Activated T-helper 1 cell treated with anti-CD3 and anti-CD28 coated beads, Interleukin-2, amount 50 U/mL, for 16 hours (primary cell): ENCODE measurements at places on chromosomes 3 and 15.

GRCh38 chr3:126996905-126997304 lies 14.0 kb downstream of the PLXNA1 start:
- DNase-seq = no peak

DNA sequence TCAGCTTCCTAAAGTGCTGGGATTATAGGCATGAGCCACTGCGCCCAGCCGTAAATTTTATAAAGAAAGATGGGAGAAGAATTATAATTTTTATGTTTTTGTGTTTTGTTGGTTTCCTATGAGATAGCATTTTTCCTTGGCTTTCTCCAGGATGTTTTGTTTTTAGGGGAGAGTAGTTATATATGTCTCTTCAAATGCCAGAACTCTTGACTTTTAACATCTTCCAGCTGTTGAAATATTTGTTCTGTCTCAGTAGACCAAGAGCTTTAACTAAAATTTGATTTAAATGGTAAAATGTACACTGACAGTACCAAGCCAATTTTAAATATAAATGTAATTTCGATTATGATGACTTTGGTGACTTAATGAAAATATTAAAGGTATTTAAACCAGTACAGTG lies 96.8 kb downstream of the DHX36 start:
- DNase-seq = no peak

- no peak for DNase-seq
These were observed 136.3 kb downstream of the TMCO5A start for GRCh38 chr15:38070778-38071177.

- no peak for DNase-seq
These were observed 23.3 kb upstream of the ATP1B3 start for GRCh38 chr3:141853081-141853601.

GRCh38 chr15:83813682-83814081 lies 159.8 kb downstream of the ADAMTSL3 start:
- no peak for DNase-seq

DNA sequence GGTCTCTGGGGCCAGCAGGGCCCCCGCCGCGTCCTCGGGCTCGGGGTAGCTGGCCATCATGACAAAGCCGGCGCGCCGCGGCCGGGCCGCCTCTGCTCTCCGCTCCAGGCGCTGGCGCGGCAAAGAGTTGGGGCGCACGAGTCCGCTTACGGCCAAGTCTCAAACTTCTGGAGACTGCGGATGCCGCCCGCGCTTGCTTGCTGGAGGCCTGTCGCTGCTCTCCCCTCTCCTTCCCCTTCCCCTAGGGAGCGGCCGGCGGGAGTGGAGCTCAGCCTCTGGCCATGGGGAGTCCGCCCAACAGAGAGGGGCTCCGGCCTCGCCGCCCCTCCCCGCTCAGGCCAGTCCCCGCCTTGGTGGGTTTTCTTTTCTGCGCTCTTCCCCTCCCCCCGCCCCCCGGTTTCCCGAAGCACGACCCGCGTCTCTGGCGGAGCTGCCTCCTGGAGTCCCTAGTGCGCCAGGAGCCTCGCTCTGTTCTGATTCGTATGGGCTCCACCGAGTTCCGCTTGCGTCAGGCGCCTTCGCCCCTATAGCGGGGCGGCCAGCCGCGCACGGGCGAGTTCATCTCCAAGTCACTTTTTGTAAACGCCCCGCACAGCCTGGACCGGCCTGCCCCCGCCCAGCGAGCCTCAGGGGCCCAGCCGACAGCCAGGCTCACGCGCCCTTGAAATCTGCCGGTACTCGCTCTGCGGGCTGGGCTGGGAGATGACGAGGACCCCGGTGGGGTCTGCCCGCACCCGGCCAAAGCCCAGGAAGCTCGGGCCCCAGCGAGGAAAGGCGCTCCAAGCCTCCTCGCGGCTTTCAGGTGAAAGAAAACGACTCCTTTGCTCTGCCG lies at the start of the genes FOXL2 and FOXL2NB:
Gene FOXL2, minus strand, starts transcription at position 475 of the 832 bp plus-strand sequence. Its CDS starts 415 bp downstream, at position 60.
Gene FOXL2NB, plus strand, starts transcription at position 555 of the 832 bp plus-strand sequence. Its CDS starts 148 bp downstream, at position 703.
- DNase-seq = no peak

- no peak for DNase-seq
These were observed 6.4 kb downstream of the TMIE start for GRCh38 chr3:46707601-46708011.

DNA sequence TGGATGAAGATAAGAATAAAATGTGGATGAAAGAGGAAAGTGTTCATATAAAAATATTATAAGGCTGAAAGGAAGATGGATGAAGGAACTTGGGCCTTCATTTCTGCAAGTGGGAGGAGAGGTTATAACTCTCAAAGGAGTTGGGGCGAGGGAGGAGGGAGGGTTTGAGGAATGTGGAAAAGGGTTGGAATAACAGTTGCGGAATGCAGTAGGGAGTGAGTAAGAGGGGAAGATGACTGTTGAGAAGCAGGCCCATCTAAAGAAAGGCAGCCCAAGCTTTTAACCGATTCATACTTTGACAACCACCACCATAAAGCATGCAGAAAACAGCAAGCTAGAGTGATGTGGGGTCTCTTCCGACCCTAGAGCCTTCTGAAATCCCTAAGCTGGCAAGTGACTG lies 8.3 kb upstream of the TM4SF4 start:
- no peak for DNase-seq

DNA sequence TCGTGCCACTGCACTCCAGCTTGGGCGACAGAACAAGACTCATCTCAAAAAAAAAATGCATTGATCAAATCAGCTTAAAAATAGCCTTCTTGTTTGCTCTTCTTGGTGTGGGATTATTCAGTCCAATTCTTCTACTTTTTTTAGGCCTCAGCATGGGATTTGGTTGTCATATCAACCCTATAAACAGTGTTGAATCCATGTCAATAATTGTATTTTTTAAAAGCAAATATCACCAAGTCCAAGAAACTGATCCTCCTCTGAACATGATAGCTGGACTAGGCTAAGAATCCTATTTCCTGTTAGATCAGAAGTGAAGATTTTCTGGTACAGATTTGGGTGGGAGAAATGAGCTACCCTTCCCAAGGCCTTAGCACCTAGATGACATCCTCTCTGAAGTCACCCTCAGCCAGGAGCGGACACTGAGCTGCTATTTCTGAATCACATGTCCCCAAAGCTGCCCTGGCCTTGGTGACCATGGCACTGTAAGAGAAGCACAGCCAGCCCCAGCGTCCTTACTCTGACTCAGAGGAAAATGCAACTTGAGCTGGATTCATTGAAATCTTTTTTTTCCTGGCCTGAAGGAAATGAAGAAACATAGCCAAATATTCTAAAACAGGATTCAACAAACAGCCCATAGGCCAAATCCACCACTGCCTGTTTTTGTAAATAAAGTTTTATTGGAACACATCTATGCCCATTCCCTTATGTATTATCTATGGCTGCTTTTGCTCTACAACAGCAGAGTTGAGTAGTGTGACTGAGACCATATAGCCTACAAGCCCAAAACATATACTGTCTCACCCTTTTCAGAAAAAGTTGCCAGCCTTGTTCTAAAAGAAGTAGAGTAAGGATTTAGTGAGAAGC lies 215.9 kb upstream of the CTDSPL start:
- no peak for DNase-seq

GRCh38 chr3:14131134-14131533 lies 6.3 kb downstream of the TMEM43 start:
- no peak for DNase-seq

- DNase-seq = no peak
These were observed 277.2 kb downstream of the TBL1XR1 start for GRCh38 chr3:176919836-176920765.

GRCh38 chr15:41935566-41936020 lies 36.8 kb downstream of the EHD4 start:
- no peak for DNase-seq

GRCh38 chr3:113214917-113215595 lies 3.7 kb downstream of the BOC start:
- no peak for DNase-seq

- no peak for DNase-seq
These were observed 142.0 kb upstream of the SLCO3A1 start for GRCh38 chr15:91711384-91712033.

- DNase-seq = no peak
These were observed 197.2 kb downstream of the KCNAB1 start for GRCh38 chr3:156317462-156318074.

DNA sequence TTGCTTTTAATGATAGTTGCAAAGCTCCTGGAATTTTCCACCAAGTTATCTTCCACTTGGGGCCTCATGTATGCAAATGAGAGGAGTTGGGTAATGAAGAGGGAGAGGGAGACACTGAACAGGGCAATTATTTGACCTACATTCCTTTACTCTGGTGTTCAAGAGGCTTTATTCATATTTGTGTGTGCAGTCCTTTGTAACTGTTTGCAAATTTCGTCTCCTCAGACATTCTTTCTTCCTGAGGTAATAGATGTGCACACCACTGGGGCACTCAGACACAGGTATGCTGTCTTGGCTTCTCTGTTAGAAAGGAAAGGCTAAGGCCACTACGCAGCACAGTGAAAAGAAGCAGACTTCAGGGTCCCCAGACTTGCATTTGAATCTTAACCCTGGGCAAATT lies 189.7 kb upstream of the IL12A start:
- DNase-seq = no peak

DNA sequence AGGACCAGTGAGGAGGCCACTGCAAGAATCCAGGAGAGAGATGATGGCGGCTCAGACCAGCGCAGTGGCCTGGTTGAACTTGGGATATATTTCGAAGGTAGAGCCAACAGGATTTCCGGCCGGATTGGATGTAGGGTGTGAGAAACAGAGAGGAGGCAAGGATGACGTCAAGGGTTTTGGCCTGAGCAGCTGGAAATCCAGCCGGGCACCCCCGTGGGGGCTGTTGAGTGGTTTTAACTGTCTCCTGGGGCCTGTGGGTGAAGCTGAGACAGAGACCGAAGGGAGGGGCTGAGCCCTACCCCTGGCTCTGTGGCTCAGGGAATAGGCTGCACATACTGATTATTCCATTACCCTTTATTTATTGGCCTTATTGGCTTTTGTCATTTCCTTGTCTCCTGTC lies 45.7 kb downstream of the EXOG start:
- DNase-seq = no peak

- DNase-seq = no peak
These were observed 59.0 kb downstream of the EPHB3 start for GRCh38 chr3:184620475-184621119.

- no peak for DNase-seq
These were observed 59.0 kb downstream of the SLC12A1 start for GRCh38 chr15:48265135-48265534.

- DNase-seq = no peak
These were observed 13.2 kb upstream of the SCAMP5 start for GRCh38 chr15:74982183-74982582.

- no peak for DNase-seq
These were observed 5.5 kb downstream of the UROC1 start for GRCh38 chr3:126512026-126512425.

DNA sequence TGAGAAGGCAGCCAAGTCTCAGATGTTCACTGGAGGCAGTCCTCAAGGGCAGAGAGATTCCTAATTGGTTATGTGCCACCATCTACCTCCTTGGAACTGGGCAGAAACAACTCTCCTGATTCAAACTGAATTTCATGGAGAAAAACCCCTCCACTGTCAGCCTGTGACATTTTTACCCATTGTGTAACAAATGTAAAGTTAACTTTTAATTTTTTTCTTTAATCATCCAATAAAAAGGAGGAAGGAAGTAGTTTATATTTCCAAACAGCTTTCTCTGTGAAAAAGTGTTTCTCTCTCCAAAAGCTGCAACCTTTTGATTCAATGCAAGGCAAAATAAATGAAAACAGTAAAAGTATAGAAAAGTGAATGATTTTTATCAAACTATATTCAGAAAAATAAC lies 510 bp upstream of the COLQ start:
- no peak for DNase-seq

- DNase-seq = no peak
These were observed 71.2 kb upstream of the SLC6A6 start for GRCh38 chr3:14331251-14331650.

DNA sequence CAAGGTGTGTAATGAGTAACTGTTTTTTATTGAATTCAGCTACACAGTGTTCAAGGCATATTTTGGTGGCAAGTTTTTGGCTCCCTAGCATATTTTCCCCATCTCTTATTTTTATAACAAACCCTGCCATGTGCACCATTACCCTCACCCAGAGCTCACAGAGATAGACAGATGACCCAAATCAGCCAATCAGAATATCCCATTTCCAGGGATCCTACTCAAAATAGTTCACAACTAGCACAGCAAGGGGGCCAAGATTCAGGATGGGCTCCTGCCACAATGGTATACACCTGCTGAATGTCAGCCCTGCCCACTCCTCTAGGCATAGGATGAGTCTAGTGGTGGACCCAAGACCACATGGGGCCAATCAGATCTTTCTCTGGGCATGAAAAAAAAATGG lies 78.8 kb upstream of the SETMAR start:
- DNase-seq = no peak

- no peak for DNase-seq
These were observed 33.0 kb downstream of the SHC4 start for GRCh38 chr15:48930735-48931134.

- DNase-seq = no peak
These were observed 9.2 kb upstream of the ACSBG1 start for GRCh38 chr15:78243491-78243941.

DNA sequence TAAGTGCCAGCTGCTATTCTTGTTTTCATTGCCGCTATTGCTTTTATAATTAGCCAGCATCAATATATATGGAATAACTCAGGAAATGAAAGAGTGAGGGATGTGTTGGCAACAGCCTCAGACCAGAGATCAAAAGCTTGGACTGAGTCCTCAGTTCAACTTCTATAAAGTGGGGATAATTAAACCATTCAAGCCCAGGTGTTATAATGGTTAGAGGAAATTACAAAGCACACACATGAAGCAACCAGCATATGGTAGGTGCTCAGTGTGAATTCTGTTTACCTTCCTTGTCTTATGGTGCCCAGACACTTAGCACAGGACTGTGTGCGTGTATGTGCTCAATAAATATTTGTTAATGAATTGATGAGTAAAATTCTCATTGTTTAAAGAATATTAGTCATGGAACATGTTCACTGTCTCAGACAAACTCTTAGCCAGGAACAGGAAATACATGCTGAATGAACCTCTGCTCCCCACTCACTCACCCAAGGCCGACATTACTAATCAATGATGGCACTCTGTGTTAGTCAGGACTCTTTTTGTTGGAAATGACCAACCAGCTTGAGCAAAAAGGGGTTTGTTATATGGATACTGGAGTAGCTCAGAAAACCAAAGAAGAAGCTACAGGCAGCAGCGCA lies 16.7 kb upstream of the CCDC174 start:
- DNase-seq = no peak

GRCh38 chr3:32684029-32684799 lies 774 bp upstream of the CNOT10 start:
- DNase-seq = no peak

DNA sequence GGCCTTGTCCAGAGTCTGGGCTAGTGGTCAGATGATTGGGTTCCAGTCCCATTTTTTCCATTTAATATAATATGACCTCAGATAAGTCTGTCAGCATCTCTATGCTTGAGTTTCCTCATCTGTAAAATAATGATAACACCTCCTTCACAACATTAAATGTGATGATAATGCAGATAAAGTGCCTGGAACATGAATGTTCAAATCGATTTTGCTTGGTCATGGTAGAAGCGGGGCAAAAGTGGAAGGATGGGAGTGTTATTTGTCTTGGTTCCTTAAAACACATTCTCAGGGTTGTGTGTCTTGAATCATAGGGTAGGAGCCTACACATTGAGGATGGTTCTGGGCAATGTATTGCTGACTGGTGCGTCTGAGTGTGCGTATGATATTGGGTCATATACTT lies 16.9 kb downstream of the ARIH2 start:
- no peak for DNase-seq

GRCh38 chr3:178736300-178736699 lies 200.1 kb downstream of the KCNMB2 start:
- no peak for DNase-seq

- no peak for DNase-seq
These were observed 41.9 kb downstream of the COLQ start for GRCh38 chr3:15479400-15480224.

GRCh38 chr15:87523516-87523915 lies 733.0 kb downstream of the NTRK3 start:
- no peak for DNase-seq
